Activated gamma-delta T cell (primary cell): ENCODE measurements at places on chromosomes 7 and 10.

GRCh38 chr7:36153571-36154097, 580 bp downstream of the EEPD1 start:
- DNase-seq: no peak

DNA sequence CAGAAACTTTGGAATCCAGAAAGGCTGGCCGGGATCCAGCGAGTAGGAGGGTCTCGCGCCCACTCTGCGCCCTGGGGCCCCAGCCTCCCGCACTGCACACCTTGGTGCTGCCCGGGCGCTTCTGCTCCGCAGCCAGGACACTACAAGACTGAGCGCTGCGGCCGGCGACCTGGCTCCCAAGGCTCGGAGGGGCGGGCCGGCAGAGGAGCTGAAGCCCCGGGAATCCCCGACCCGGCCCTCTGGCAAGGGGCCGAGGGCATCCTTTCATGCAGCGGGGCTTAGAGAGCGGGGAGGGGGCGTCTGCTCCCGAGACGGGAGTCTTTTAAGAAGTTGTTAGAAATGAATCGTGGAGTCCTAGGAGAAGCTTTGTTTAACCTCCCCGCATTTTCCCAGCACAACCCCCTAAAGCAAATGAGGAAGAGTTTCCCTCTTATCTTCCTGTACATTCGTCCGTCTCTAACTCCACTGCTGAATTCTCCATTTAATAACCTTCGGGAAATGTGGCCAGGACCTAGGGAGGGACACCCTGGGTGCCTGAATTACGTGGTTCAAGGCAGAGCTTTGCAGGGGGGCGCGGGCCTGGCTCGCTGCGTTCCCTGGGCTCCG, 1.1 kb downstream of the VWC2 start:
- no peak for DNase-seq

DNA sequence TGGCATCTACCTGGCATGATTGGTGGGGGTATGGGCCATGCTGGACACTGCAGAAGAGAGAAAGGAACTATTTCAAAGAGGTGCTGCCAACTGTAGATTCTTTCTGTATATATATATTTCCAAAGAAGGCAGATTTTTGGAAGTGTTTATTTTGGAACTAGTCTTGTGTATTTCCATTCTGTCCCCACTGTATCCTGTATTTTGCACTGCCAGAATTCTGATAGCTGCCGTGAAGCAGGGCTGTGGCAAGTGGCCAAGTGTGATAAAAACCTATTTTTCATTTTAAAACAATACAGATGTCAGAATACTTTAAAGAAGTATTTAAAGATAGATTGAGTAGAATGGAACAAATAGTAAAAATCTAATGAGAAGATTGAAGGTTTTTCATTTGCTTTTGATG, 17.1 kb downstream of the MCU start:
- DNase-seq: no peak

GRCh38 chr10:78703593-78703992, 365.2 kb upstream of the ZMIZ1 start:
- no peak for DNase-seq

- DNase-seq: no peak
Measured at GRCh38 chr10:12684784-12685183, 316.7 kb downstream of the CCDC3 start.

DNA sequence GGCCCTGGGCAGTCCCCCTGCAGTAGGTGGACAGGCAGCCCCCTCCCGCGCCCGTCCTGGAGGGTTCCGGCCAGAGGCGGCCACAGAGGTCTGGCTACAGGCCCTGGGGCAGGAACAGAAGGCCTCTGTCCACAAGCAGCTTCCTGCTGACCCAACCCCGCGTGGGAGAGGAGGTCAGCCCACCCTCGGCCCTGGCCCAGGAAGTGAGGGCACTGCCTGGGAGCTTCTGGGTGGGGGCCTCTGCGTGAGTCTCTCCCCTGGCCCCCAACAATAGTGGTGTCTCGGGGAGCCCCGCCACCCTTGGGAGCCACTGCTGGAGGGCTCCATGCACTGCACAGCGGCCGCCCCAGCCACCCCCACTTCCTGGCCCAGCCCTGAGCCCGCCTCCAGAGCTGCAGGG, 4.7 kb downstream of the MICALL2 start:
- DNase-seq: no peak

GRCh38 chr7:129707910-129708499, 96.5 kb downstream of the NRF1 start:
- DNase-seq: no peak

DNA sequence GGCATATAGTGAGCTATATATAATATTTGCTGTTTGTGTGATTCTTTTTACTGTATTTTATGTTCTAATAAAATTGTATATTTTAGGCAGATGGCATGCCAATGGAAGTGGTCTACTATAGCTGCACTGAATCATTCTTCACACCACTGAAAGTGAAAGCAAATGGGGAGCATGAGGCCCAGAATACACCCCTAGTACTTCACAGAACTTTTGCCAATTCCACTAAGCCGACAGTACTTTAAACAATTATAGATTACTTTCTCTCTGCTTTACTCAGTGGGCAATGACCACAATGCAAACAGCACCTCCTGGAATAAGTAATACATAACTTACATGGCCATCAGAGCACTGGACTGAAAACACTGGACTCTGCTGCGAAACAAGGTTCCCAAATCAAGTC, 70.2 kb downstream of the ANKRD26 start:
- no peak for DNase-seq

GRCh38 chr10:4013651-4014121, 228.7 kb upstream of the KLF6 start:
- DNase-seq: no peak

DNA sequence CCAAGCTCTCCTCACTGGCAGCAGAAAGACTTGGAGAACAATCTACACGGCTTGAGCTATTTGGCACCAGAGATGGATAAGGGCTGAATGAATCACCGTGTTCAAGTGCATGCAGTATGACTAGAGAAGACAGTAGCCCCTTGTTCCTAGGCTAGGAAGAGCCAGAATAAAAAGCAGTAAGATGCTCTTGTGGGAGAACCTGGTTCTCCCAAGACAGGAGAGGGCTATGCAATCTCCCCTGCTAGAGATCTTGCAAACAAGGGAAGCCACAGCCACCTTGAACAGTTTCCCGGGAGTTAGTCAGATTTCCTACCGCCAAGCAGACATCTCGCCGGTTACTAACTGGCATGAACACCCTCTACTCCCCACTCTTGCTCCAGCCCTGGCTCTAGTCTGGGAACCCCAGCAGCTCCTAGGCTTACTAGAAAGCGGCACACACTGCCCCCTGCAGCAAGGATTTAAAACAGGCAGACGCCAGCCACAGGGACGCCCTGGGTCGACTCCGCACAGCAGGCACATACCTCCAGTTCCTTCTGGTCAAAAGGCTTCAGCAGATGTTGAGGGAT, 107.3 kb downstream of the SMURF1 start:
- no peak for DNase-seq

GRCh38 chr7:39534599-39534998, 31.6 kb upstream of the YAE1 start:
- no peak for DNase-seq

DNA sequence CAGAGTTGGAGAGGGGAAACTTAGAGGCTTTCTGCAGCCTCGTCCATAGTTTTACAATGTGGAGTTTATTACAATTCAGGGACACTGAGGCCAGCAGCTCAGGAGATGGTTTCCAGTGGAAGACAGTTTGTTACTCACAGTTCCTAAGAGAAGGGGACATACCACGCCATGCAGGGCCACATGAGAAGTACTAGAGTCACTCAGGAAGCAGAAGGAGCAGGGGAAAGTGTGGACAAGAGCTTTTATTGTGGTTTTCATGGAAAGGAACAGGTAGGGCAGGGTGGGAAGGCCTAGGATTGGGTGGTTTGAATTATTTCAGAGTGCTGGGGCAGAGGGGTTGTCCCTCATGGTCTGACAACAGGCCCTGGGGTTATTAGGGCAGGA, 292.1 kb upstream of the IGFBP3 start:
- DNase-seq: no peak
